ENCODE measurements at places on chromosomes 16 and 17. TPM values are rescaled to one million over a fixed set of nuclear protein-coding genes. Genes with fewer than 3 reads are reported as not detected.

PRM2 gene
- total RNA-seq, result not detected

TPPP3 gene
- 56.4 TPM for total RNA-seq

RILP gene
- 38.6 TPM for total RNA-seq

GAS2L2 gene
- total RNA-seq, result not detected

GNGT2 gene
- 0.90 TPM for total RNA-seq

- no peak for DNase-seq
Observed at GRCh38 chr17:82440469-82440981, 10.0 kb downstream of the CYBC1 start.

DNA sequence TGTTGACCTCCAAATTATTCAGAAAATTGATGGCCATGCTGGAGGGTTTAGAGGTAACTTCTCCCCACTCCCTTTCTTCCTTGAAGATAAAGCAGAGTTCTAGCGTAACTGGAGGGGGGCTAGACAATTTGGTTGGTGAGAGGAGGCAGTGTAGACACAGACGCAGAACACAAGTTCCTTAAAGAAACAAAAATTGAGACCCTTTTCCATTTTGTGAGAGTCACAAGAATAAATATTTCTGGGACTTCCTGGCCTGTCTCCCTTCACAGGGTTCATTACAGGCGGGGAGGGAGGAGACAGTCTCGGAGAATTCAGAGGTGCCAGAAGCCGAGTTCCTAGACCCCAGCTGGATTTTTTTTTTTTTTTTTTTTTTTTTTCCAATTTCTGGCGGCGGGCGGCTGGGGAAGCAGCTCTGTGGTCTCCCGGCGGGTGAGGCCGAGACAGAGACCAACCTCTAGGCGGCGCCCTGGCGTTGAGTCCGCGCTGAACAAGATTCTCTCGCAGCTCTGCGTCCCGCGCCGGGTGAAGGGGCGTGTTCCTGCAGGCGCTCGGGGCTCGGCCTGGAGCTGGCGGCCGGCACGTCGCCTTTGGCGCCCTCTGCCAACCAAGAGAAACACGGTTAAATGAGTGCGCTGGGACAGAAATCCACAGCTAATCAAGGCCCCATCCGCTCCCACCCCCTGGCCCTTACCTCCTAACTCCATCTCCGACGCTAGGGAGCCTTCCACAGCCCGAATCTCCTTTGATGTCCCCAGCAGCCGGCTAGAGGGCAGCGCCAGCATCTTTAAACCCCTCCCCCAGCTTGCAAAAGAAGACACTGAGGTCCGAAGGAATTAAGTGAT is 10.2 kb upstream of the HOXB9 start:
- no peak for DNase-seq

DNA sequence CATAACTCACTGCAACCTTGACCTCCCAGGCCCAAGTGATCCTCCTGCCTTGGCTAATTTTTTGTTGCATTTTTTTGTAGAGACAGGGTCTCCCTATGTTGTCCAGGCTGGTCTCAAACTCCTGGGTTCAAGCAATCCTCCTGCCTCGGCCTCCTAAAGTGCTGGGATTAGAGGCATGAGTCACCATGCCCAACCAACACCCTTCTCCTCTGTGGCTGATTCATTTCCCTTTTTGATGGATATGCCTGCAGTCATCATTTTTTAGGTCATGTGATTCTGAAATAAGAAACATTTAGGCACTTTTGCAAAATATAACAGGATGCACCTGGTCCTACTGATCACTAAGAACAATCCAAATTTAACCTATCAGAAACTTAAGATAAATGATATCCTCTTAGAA is 44.0 kb upstream of the YPEL2 start:
- no peak for DNase-seq

DNA sequence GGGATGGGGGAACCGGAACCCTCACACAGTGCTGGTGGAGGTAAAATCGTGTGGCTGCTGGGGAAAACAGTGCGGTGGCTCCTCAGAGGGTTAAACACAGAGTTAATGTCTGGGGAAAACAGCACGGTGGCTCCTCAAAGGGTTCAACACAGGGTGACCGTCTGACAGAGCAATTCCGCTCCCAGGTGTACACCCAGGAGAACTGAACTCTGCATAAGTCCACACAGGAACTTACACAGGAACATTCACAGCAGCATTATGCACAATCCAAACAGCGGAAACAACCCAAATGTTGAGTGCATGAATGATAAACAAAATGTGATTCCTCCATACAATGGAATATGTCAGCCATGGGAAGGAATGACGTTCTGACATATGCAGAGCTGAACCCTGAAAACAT is 51.4 kb downstream of the CCDC57 start:
- DNase-seq, result no peak

GRCh38 chr16:10408824-10409381 is 23.0 kb downstream of the ATF7IP2 start:
- DNase-seq, result no peak

DNA sequence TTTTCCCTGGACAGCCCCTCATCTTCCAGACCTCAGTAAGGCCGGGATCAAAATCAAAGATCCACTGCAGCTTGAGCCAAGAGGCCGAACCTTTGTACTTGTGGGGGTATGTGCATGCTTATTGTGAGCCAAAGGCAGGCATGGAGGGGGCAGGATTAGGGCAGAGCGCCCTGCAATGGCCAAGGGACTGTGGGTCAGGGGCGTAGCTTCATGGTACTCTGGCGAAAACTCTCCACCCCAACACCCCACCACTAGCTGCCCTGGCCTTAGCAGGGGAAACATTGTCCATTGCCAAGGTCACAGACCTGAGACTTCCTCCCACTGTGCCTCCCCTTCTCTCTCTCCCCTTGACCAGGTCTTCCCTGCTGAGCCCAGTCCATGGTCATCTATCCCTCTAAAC is 90.1 kb downstream of the TMEM132E start:
- no peak for DNase-seq

DNA sequence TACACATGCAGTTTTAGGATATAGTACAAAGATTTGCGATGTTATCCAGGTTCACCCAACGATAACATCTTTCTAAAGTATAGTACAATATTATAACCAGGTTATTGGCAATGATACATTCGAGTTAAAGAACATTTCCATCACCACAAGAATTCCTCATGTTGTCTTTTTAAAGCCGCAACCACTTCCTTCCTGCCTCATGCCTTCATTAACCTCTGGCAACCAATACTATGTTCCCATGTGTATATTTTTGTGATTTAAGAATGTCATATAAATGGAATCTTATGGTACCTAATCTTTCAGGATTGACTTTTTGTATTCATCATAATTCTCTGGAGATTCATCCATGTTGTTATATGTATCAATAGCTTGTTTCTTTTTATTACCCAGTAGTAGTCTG is 1183.2 kb downstream of the CDH11 start:
- no peak for DNase-seq

GRCh38 chr17:15444805-15445204 is 22.6 kb downstream of the CDRT4 start:
- DNase-seq, result no peak

GRCh38 chr17:17580662-17581470 is 10.6 kb downstream of the PEMT start:
- DNase-seq, result no peak

- DNase-seq, result no peak
Observed at GRCh38 chr17:14297161-14297851, 3.6 kb upstream of the HS3ST3B1 start.

DNA sequence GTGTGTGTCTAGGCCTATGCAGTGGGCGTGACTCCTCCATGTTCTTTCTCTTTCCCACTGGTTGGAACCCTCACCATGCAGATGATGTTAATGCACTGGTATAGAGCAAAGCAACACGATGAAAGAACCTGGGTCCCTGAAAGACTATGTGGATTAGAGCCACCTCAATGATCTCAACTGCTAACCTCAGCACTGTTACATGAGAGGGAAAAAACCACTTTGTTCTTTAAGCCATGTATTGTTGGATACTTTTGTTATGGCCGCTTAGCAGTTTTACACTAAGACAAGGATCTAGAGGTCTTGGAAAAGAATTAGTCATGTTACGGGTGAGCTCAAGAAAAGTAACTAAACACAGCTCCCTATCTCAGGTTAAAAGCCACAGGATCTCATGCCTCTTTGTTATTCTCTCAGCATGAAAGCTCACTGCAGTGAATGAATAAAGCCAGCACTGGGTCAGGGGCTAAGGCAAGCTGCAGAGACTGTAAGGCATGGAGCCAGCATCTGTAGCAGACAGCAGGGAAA is 56.6 kb upstream of the RBBP6 start:
- DNase-seq, result no peak

- peak; percentile 96 for DNase-seq
Observed at GRCh38 chr17:63433746-63434591, 12.1 kb downstream of the CYB561 start.
